ENCODE measurements at places on chromosomes 7 and 10.

DNA sequence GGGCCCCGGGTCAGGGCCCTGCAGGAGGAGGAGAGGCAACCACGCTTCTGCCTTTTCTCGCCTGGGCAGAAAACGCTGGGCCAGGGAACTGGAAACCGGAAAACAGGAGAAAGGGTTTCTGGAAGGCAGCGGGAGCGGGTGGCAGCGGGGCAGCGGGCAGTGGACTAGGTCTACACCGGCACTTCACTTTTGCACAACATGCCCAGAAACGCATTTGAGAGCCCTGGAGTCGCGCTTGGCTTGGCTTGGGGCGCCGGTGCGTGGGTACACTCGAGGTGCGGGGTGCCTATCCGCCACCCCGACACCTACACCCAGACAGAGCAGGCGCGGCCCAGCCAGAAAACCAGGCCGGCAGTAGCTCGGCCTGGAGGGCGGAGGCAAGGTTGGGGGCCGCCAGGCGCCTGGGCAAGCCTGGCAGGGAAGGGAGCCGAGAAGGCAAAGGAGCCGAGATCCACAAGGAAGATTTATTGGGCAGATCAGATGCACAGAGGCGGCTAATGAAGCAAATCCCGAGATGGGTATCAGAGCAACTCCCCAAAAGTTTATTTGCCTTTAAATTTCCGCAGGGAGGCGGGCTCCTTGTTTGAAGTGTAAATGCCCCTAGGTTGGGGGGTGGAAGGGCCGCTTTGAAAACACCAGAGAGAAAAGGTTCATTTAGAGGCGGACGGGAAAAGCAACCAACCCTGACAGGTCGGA, 3.2 kb upstream of the PAX2 start:
- DNase-seq, result no peak

GRCh38 chr10:132943058-132943790, 854 bp upstream of the CFAP46 start:
- DNase-seq, result no peak

DNA sequence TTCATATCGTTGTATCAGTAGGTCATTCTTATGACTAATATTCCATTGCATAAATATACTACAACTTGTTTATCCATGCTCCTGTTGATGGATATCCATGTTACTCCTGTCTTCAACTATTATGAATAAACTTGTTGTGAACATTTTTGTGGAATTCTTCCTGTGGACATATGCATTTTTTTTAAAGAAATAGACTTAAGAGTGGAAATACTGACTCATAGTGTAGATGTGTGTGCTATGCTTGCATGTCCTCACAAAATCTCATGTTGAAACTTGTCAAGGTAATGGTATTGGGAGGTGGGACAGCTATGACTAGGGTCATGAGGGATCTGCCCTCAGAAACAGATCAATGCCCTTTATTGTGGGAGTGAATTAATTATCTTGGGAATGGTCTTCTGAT, 240.5 kb upstream of the PRSS58 start:
- DNase-seq, result no peak

GRCh38 chr10:91105269-91105668, 115.2 kb upstream of the PCGF5 start:
- no peak for DNase-seq

GRCh38 chr7:33965183-33965744, 59.9 kb downstream of the BMPER start:
- DNase-seq, result no peak

DNA sequence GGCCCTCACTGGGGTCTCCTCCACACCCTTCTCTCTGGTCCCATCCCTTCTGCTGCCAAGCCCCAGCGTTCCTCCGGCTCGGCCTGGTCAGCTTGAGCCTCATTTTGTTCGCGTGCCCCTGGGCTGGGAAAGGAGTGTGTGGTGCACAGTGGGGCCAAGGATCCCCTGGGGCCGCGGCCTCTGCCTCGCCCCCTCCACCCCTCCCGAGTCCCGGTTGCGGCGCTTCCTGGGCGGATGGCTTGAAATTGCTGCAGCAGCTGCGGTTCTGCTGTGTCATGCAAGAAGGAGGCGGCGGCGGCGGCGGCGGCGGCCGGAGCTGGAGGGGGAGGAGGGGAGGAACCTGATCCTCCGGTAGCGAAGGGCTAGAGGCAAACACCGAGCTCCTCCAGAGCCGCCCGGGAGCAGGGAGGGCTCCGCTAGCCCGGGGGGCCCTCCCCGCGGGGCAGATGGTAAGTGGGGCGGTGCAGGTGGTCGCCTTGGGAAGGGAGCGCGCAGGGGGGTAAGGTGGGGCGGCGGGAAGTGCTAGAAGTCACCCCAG, 217.8 kb upstream of the MKLN1 start:
- DNase-seq, result peak; percentile 44

All from GM19239 (cell line).